ENCODE measurements at places on chromosomes 7 and 10.

GRCh38 chr10:104122225-104123107 lies 495 bp downstream of the SFR1 start:
- no peak for DNase-seq

DNA sequence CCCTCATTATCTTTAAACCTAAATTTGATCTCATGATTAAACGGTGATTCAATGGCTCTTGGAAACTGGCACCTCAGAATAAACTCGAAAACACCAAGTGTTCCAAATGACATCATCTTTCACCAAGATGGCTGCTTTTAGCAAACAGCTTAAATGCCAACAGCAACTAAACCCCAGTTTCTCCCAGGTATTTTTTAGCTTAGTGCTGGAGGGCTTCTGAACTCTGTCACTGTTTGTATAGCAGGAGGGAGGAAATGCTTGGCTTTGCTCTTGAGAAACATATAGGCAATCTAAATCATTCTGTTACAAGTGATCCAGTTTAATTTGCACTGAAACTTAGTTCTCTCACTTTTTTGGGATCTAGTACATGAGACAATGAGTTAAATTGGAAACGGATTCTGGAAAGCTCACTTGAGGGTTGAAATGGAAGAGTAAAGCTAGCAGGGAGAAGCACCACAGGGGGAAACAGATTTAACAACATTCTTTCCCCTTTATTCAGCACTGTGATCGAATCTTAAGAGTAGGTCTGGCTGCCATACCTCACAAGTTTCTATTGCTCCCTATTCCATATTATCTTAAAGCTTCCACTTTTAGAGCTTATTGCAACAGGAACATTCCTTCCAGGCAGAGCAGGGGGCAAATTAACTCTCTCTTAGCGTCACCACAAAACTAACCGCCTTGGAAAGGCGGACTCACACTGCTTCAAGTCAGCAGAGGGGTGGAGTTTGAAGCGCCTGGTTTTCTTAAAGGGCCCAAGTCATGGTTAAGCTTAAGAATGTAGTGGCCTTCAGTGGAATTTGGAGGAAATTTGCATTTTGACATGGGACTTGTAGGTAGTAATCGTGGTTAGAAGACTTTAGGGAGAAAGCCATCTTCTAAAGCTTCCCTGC lies 1.8 kb upstream of the CCDC6 start:
- DNase-seq = peak; percentile 21

GRCh38 chr10:82176587-82176986 lies 301.6 kb downstream of the NRG3 start:
- DNase-seq = no peak

GRCh38 chr10:91296471-91296870 lies 76.0 kb downstream of the PCGF5 start:
- DNase-seq = no peak

DNA sequence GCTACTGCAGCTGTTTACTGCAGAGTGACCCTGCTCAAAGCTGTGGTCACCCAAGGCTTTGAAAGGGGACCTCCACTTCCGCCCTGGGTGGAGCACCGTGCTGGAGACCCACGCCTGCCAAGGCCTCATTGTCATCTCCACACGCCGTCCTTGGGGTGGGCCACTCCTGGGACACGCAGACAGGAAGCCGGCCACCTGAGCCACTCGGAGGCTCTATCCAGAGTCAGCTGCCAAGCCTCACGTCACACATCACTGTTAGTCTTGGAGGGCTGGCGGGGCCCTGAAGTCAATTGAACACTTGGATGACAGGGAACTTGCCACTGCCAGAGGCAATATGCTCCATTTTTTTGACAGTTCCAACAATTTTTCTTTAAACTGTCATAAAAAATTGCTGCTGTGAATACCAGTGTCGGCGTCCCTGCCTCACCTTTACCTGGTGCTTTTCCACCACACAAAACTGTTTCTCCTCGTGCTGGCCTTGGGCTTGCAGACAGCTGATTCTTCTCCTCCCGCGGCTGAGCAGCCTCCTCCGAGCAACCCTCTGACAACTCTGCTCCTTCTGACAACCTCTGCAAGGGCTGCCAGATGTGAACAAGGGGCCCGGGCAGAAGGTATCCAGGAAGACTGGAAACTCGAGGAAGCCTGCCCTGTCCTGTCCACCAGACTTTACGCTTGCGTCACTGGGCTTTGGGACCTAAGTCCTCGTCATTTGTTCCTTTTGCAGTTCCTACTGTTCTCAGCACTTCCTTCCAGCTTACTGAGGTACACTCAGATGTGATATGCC lies 81.9 kb downstream of the EGFR start:
- DNase-seq = no peak

DNA sequence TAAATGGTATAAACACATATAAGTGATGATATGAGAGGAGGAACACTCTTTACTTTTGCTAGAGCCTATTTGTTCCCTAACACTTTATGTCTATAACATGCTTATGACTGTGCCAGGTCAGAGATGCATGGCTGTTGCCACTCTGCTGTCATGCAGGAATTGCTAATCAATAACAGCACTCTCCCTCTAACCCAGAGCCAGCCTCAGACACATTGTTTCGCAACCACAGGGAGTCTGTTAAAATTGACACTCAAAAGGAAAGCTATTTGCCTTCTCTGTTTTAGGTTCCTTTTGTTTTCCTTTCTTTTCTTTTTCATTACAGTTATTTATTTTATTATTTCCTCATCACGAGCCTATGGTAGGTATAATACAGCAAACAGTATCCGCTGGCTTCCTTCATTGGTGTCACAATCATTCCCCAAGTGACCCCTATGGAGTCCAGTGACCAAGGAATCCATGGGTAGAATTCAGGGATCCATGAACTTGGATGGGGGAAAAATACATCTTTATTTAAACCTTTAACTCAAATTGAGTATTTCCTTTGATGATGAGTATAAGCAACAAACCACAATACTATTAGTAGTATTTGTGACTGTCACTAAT lies 6.8 kb downstream of the PON2 start:
- DNase-seq = no peak

GRCh38 chr7:34900891-34901513 lies 136.3 kb downstream of the DPY19L1 start:
- no peak for DNase-seq

- no peak for DNase-seq
Measured at GRCh38 chr10:108817584-108817983, 1105.7 kb downstream of the XPNPEP1 start.

GRCh38 chr10:42754155-42755027 lies 28.2 kb upstream of the BMS1 start:
- DNase-seq = no peak

GRCh38 chr10:3889961-3890522 lies 105.0 kb upstream of the KLF6 start:
- no peak for DNase-seq
